Panc1 (cell line): ENCODE measurements at places on chromosomes 7 and 10. TPM values are rescaled to one million over a fixed set of nuclear protein-coding genes. Genes with fewer than 3 reads are reported as not detected.

VCL gene
- 495 TPM for total RNA-seq

- DNase-seq = no peak
Measured at GRCh38 chr7:29946428-29947186, 43.0 kb downstream of the SCRN1 start.

DNA sequence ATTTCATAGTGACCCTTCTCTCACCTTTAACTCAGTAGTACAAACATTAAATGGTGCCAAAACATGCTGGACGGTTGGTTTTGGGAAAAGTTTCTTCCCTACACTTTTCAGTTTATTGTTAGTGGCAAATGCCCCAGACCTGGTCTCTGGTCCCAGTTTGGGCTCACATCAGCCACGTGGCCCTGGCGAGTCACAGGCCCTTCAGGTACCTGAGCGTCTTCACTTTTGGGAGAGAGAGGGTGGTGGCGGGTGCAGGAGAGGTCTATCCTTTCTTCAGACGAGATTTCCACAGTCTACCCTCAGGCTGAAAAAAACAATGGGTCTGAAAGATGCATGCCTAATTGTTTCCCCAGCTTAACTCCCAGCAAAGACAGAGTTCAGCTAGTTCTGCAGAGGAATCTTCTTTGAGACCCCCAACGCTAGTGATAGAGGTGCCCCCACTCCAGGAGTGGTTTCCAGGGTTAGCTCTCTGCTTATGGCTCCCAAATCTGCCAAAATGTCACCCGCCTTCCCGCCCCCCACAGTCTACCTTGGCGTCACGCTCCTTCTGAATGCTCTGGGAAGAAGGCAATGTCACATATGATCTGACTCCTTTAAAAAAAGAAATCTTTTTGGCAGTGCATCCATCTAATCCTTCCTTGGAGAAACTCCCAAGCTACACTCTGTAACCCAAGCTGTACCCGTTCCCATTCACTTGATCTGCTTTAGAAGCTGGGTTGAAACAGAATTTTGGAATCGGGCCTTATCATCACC, 384.8 kb upstream of the FOXK1 start:
- DNase-seq = no peak

GRCh38 chr7:1888425-1888824, 218.3 kb downstream of the ELFN1 start:
- no peak for DNase-seq

DNA sequence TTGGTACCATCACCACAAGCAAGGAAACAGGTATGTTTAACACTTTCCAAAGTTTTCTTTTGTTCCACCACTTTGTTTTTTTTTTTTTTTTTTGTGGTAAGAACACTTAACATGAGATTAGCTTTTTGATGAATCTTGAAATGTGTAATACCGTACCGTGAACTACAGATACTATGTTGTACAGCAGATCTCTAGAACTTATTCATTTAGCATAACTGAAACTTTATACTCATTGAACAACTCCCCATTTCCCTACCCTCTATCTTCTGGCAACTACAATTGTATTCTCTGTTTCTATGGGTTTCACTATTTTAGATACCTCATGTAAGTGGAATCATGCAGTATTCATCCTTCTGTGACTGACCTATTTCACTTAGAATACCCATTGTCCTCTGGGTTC, 162.7 kb upstream of the ITGB1 start:
- no peak for DNase-seq
